ENCODE measurements at places on chromosomes 3 and 15.

GRCh38 chr15:30922480-30923311 lies 19.0 kb downstream of the FAN1 start:
- peak; percentile 32 for DNase-seq

GRCh38 chr3:27607370-27607769 lies 114.8 kb downstream of the EOMES start:
- DNase-seq: peak; percentile 58

DNA sequence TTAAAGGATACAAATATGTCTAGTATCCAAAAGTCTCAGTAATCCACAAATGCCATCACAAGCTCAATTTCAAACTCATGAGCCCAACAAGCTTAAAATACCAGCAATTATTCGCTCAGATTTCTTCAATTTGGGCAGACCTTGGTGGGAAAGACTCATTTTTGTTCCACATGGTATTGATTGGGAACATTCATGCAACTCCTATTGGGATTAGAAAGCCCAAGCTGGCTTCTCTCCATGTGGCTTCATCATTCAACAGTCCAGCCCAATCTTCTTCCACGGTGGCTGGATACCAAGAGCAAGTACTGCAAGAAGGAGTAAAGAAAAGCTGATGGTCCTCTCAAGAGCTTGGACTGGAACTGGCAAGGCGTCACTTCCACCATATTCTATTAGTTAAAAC lies 66.3 kb downstream of the STRIT1 start:
- no peak for DNase-seq

DNA sequence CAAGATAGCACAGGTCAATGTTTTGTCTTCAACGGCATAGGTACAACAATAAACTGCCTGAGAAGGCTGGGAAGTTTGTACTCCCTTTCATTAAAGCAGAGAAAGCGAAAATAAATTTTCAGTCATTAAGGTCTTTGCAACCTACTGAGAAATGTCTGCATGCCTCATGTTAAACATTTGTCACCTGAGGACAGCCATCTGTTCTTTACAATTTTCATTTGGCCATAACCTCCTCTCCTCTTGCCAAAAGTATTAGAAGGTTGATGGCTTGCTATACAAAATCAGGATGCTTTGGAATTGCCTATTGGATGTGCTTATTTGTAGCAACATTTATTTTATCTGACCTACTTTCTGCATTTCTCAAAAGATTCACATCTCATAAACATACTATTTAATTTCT lies 122.7 kb downstream of the GOLIM4 start:
- DNase-seq: no peak

DNA sequence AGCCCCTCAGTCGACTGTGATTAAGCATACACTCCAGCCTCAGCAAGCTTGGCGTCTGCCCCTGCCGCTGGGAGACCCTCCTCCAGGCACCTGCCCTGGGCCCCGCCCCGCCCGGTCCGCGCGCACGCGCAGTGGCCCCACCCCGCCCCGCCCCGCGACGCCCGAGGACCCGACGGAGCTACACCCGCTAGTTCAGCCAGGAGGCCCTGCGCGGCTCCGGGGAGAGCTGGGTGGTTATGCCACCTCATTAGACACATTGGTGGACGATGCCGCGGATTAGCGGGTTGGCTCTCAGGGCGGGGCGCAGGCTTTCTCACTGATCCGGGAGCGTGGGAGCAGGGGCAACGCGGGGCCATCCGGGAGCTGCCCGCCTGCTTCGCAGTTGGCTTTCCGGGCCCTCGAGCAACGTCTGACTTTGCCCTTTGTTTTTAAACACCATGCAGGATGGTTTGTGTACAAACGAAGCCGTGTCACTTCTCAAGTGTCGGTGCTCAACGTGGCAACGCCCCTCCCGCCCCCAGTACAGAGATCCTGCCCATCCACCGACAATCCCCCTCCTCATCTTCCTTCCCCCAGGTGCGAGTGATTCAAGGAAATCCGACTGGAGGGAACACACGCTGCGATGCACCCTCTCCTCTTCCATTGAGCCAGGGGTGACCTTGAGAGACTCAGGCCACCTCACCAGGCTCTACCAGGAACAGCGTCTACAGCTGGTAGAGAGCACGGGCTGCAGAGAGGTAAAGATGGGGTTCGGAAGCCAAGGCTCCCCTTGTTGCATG lies 109.3 kb downstream of the SHQ1 start:
- no peak for DNase-seq

- DNase-seq: peak; percentile 85
Measured at GRCh38 chr3:148175214-148175613, 522.5 kb upstream of the AGTR1 start.

DNA sequence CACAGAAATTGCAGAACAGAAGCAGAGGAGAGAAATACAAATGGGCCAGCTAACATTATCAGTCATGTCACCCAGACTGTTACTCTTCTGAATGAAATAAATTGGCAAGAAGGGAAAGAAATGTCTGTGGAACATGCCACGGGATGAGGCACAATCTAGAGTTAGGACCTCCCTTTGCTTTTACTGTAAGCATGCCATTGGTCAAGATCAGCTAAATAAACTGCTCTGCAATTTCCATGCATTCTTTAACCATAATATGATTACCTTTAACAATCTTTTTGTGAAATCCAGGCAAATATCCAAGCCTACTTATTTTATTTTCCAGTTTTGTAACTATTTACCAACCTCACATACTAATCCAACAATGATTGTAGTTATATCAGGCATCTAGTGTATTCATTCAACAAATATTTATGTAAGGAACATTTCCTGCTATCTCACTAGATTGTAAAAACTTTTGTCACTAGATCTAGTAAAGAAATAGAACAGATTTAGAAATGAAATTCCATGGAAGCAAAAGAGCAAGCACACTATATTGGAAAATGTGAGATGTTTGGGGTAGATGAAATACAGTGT lies 383.4 kb downstream of the MECOM start:
- no peak for DNase-seq

GRCh38 chr3:184481984-184482671 lies 79.5 kb upstream of the EPHB3 start:
- DNase-seq: no peak

- no peak for DNase-seq
Measured at GRCh38 chr3:11717768-11718636, 74.3 kb upstream of the VGLL4 start.

GRCh38 chr15:70853973-70854665 lies at the start of gene LARP6:
Gene LARP6 (minus strand): TSS chr15:70854157. CDS start chr15:70854088, 69 bp downstream.
- no peak for DNase-seq

DNA sequence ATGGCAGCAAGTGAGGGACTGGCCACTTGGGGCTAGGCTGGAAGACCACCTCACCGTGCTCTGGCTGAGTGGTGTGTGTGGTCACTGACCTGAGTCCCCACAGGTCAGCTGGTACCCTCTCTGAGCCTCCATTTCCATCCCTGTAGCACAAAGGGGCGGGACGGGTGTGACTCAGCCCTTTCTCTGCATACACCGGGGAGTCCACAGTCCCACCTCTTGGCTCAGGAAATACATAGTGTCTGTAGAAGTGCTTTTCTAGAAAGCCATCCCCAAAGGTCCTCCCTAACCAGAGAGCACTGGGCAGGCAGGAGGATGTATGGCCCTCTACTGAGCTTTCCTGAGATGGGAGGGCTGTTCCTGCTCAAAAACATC lies 27.2 kb downstream of the WNT7A start:
- no peak for DNase-seq

- DNase-seq: no peak
Measured at GRCh38 chr15:90552929-90553211, 23.1 kb downstream of the CRTC3 start.

GRCh38 chr3:134606033-134607025 lies 44.5 kb downstream of the KY start:
- no peak for DNase-seq

Measured in fibroblast of skin of left quadriceps (primary cell).